ENCODE measurements at places on chromosomes 5 and 9. TPM values are rescaled to one million over a fixed set of nuclear protein-coding genes. Genes with fewer than 3 reads are reported as not detected.

The TPRN gene
- 7.3 TPM for total RNA-seq

- DNase-seq: no peak
These were observed 386.6 kb upstream of the RPS23 start for GRCh38 chr5:82664732-82665131.

DNA sequence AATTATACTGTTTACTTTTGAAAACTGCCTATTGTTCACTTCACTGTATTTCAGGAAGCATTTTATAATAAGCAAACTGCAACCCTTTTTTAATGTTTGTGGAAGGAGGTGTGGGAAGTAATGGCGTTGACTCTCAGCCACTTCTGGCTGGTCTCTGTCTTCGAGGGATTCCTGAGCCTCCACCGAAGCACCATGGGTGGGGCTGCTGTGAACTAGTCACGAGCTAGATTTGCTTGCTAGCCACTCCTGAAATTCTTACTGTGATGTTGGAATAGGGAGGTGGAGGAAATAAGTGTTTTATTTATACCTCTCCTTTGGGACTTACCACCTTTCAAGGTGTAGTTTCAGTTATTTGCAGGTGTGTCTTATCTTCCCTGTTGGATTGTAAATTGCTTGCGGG lies 26.8 kb downstream of the PIP5K1B start:
- no peak for DNase-seq

GRCh38 chr5:144386315-144386714 lies 215.6 kb downstream of the KCTD16 start:
- no peak for DNase-seq

DNA sequence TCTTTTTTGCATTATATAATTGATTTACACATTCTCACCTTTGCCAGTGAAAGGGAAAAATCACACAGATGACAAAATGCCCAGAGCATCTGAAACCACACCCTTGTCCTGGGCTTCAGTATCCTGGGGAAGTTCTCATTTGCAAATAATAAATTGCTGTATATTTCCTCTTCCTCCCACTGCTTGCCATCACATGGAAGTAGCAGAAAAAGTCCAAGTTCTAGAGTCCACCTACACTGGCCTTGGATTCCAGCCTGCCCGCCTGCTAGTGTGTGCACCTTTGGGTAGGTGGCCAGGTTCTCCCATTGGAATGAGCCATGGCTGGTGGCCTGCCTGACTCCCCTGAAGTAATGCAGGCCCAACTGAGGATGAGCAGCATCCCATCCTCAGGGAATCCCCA lies 149.4 kb downstream of the GADD45G start:
- no peak for DNase-seq

GRCh38 chr5:145825751-145826180 lies 9.4 kb downstream of the PRELID2 start:
- DNase-seq: no peak

The FPGS gene
- total RNA-seq: 88.0 TPM

The SLC6A19 gene
- not detected for total RNA-seq

The STK10 gene
- 93.2 TPM for total RNA-seq

- no peak for DNase-seq
These were observed 1240.7 kb upstream of the WWC1 start for GRCh38 chr5:167050568-167051401.

GRCh38 chr5:12910641-12911040 lies 1006.4 kb upstream of the CTNND2 start:
- DNase-seq: no peak

GRCh38 chr9:86096386-86096785 lies 3.0 kb downstream of the GOLM1 start:
- no peak for DNase-seq

The NPR2 gene
- 4.7 TPM for total RNA-seq

DNA sequence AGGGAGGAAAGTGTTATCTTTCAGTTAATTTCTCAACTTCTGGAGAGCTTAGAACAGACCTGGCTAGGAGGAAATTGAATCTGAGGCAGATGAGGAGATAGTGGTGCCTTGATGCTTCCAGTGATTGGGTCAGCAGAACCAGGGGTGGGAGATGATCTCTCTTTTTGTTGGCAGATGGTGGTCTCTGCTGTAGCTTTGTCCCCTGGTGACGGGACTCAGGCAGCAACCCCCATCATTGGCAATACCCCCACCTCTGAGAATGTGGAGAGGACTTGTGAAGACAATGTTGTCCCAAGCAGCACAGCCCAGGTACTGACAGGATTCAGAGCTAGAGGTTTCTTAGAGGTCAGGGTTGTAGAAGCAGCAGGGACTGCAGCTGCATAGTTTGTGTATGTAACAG lies 3.7 kb upstream of the PDCD6 start:
- DNase-seq: no peak

DNA sequence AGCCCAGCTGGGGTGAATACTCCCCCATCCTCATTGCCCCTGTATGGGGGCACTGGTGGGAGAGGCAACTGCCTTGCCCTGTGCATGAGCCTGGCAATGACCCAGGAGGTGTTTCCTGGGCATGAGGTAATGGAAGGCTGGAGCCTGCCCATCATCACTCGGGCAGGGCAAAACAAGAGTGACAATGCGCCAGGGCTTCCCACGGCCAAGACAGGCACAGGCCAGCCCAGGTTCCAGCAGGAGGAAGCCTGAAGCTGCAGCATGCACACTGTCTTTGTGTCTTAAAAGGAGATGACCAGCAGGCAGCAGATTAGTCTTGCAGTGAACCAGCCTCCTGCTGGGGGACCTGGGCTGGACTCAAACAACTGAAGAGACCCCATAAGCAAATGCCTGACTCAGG lies 92.2 kb upstream of the SMIM23 start:
- no peak for DNase-seq

- no peak for DNase-seq
These were observed at the start of gene ANXA1 for GRCh38 chr9:73151653-73152542. ANXA1 (plus strand) TSS chr9:73151865; CDS start chr9:73158536, 6,671 bp downstream.

The KIF4B gene
- total RNA-seq: not detected

DNA sequence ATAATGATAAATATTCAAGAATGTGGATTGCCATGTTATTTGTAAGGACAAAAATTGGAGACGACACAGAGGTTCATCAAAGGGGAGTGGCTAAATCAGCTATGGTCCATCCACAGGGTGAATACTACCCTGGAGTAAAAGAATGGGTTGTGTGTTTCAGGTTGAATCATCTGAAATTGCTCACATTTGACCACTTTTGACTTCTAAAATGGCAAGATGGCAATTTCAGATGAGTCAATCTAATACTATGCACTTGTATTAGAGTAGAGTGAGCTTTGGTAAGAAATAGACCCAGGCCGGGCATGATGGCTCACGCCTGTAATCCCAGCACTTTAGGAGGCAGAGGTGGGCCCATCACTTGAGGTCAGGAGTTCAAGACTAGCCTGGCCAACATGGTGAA lies 131.8 kb downstream of the GAPVD1 start:
- no peak for DNase-seq

- DNase-seq: peak; percentile 55
These were observed 14.2 kb upstream of the FRRS1L start for GRCh38 chr9:109181284-109181683.

The GMCL2 gene
- not detected for total RNA-seq

GRCh38 chr5:73160239-73160671 lies 12.7 kb upstream of the TMEM174 start:
- peak; percentile 63 for DNase-seq

DNA sequence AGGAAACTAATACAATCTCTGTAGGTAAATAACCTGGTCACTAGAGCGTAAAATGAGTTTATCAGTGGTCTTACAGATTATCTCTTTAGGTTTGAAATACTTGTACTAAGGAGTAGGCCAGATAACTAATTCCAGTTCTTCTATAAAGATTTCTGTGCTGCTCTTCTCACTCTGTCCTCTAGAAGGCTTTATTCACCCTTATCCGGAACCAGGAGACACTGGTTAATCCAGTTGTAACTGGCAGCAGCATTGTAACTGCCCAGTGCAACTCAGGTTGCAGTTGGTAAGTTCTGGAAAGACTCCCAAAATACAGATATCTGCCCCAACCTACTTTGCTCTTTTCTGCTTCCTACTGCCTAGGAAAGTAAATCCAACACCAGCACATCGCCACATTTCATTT lies 19.8 kb downstream of the C5orf22 start:
- DNase-seq: no peak

GRCh38 chr5:78289911-78290310 lies 4.6 kb downstream of the AP3B1 start:
- DNase-seq: no peak

The SHOC1 gene
- total RNA-seq: not detected

- no peak for DNase-seq
These were observed 26.1 kb upstream of the IL7R start for GRCh38 chr5:35830587-35830986.

The SEMA5A gene
- total RNA-seq: not detected

DNA sequence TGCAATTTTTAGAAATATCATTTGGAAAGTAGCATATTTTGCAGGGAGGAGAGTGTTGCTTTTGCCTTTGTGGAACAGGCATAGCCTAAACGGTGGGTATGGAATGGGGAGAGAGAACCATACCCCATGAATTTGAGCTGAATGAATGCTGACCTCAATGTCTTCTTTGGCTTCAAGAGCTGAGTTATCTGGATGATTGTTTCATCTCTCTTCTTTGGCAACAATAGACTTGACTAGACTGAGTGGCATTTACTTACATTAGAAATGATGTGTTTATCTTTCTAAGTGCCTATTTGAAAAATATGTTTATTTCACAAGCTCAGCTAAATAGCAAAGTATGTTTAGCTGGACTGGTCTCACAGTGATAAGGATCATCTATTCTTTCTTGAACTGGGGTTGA lies 42.8 kb downstream of the SPEF2 start:
- no peak for DNase-seq

The PPP2R2B gene
- 0.19 TPM for total RNA-seq

The QRFP gene
- not detected for total RNA-seq

DNA sequence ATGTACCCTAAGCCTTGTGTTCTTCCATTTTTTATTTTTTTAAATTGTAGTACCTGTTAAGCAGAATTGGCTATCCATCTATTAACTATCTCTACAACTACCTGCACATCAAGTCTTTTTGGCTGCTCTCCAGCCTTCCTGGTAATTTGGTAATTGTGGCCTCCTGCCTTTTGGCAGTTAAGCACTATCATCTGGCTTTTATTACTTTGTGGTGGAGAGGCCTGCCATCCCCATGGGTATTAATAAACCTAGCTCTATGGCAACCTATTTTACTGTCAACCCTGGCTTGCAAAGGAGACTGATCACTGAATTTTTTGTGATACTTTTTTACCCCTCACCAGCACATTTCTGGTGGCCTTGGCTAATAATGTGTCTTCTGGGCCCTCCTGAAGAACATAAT lies 20.5 kb downstream of the SELENOP start:
- no peak for DNase-seq

DNA sequence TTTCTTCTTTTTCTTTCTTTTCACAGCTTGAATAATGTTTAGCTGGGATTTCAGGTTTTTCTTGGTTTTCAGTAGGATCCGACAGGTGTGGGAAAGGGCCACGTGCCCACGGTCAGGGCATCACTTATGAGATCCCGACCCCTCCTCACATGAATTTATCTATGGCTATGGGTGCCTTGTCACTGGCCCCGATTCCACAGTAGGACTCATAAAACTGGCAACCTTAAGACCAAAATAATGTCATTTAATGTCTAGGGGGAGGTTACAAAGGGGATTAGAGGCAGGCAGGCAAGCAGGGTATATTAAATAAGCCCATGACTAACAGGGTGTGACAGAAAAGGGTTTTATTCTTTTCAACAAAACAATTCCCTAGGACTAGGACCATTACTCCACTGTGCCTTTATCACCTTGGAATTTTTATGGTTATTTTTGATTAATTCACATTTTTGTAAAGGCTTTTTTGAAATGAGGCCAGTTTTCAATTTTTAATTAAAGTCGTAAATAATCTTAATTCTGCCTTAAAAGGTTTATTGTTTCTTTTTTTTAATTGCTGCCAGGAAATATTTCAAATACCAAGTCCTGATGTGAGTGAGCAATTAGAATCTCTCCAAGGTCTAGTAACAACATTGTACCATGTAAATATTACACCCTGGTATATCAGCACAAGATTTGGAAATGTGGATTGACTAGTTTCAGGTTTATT lies 370.4 kb downstream of the GLIS3 start:
- DNase-seq: no peak

DNA sequence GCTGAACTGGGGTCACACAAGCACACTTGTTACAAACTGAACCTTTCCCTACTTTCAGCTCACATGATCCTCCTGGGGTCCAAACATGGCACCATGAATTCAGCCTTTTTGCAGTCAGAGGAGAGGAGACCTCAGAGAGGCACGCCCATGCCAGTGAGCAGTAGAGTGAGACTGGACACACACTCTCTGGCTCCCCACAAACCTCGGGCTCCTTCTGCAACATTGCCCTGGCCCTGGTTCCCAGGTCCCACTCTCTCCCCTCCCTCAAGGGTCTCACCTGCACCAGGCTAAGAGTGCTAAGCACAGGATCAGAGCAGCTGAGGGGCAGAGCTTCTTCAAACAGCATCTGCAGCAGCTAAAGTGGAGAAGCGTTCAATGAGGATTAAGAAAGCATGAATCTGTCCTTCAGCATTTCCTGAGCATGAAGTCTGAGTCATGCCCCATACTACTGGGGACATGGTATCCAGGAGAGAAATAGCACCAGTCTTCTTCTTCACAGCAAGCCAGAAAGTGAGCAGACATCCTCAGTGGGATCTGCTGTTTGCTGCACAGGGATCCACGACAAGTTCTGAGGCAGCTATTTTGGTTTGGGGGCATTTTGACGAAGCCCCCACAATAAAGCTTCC lies 27.2 kb downstream of the SLC35A4 start:
- no peak for DNase-seq

GRCh38 chr5:139660105-139660922 lies 12.2 kb downstream of the CXXC5 start:
- DNase-seq: no peak

DNA sequence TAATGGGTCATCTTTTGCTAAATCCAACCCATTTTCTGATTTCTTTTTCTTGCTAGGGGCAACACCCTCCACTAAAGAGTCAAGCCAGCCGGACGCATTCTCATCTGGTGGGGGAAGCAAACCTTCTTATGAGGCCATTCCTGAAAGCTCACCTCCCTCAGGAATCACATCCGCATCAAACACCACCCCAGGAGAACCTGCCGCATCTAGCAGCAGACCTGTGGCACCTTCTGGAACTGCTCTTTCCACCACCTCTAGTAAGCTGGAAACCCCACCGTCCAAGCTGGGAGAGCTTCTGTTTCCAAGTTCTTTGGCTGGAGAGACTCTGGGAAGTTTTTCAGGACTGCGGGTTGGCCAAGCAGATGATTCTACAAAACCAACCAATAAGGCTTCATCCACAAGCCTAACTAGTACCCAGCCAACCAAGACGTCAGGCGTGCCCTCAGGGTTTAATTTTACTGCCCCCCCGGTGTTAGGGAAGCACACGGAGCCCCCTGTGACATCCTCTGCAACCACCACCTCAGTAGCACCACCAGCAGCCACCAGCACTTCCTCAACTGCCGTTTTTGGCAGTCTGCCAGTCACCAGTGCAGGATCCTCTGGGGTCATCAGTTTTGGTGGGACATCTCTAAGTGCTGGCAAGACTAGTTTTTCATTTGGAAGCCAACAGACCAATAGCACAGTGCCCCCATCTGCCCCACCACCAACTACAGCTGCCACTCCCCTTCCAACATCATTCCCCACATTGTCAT lies 72.0 kb downstream of the NUP214 start:
- DNase-seq: no peak

The ADAMTSL2 gene
- total RNA-seq: 0.29 TPM
